ENCODE measurements at places on chromosomes 1 and 21. TPM values are rescaled to one million over a fixed set of nuclear protein-coding genes. Genes with fewer than 3 reads are reported as not detected.

Gene KCNQ4
- 1.1 TPM for polyA plus RNA-seq

Gene FAM72D
- 0.33 TPM for polyA plus RNA-seq

Gene PHTF1
- 4.5 TPM for polyA plus RNA-seq

Gene FCGR1A
- polyA plus RNA-seq: 7.4 TPM

Gene LCE3D
- polyA plus RNA-seq: not detected

Gene OPTC
- polyA plus RNA-seq: 0.08 TPM

Gene TAL1
- polyA plus RNA-seq: 4.1 TPM

DNA sequence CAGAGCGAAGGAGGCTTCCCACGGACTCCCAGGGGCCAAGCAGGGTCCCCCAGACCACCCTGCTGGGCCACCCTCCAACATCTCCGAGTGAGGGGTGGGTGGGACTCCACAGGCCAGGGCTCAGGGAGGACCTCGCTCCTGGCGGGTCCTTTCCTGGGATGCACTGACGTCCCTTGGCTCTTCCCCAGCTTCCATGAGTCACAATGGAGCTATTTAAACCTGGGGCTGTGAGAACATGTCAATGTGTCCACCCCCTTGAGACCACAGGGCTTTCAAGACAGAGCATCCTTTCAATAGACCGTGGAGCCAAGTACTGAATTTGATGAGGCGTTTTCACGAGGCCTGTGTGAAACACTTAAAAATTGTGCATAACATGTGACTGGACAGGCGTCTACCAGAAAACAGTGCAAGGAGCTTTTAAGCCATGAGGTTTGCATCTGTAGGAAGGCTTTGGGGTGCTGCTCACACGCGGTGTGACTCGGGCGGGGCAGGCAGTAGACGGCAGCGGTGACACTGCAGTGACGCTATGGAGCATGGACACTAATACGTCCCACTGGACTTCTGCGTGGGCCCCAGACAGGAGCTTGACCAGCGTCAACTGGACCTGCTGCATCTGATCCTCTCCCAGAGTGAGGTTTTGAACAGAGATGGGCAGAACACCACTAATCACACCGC, 24.1 kb upstream of the NPHP4 start:
- H3K4me1 ChIP-seq: no peaks in the 10 kb centered on the region

- H3K36me3 ChIP-seq: no peaks in the 10 kb centered on the region
- no peaks in the 10 kb centered on the region for H3K27me3 ChIP-seq
- H3K27ac ChIP-seq: no peak overlapping the region
- DNase-seq: no peak
- no peaks in the 10 kb centered on the region for H3K4me1 ChIP-seq
Measured at GRCh38 chr1:183769956-183770815, 34.7 kb upstream of the RGL1 start.

DNA sequence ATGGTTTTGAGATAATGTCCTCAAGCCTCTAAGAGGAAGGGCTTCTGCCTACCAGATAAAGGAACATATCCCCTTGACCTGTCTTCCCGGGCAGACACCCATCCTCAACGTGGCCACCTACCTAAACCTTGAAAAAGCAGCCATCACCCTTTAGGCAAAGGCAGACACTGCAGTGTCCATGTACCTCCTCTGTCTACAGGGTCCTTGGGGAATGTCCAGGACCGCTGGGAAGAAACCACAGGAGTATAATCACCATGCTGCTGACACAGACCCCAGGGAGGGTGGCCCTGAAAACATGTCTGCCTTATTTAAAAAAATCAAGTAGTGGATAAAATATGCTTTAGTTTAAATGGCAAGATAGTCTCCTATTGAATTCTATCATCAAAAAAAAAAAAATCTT, 16.6 kb downstream of the BCAR3 start:
- no peaks in the 10 kb centered on the region for H3K27me3 ChIP-seq
- H3K36me3 ChIP-seq: no peaks in the 10 kb centered on the region
- no peak for DNase-seq
- H3K27ac ChIP-seq: peak overlapping the region; percentile 60
- no peak overlapping the region for H3K4me3 ChIP-seq

- H3K36me3 ChIP-seq: no peaks in the 10 kb centered on the region
- no peak overlapping the region for H3K4me3 ChIP-seq
- H3K27ac ChIP-seq: no peak overlapping the region
- no peaks in the 10 kb centered on the region for H3K4me1 ChIP-seq
- no peaks in the 10 kb centered on the region for H3K27me3 ChIP-seq
- DNase-seq: no peak
Measured at GRCh38 chr21:25457411-25457810, 149.9 kb downstream of the MRPL39 start.

- H3K4me1 ChIP-seq: no peaks in the 10 kb centered on the region
- H3K27ac ChIP-seq: no peak overlapping the region
- H3K36me3 ChIP-seq: no peaks in the 10 kb centered on the region
- H3K27me3 ChIP-seq: no peaks in the 10 kb centered on the region
- DNase-seq: no peak
Measured at GRCh38 chr1:152777510-152778137, 2.7 kb downstream of the LCE1F start.

- no peak overlapping the region for H3K27ac ChIP-seq
- no peaks in the 10 kb centered on the region for H3K27me3 ChIP-seq
- DNase-seq: no peak
- peaks cover 4% of the 10 kb centered on the region for H3K4me1 ChIP-seq
- no peaks in the 10 kb centered on the region for H3K36me3 ChIP-seq
- H3K4me3 ChIP-seq: no peak overlapping the region
Measured at GRCh38 chr1:24107462-24108138, 4.3 kb downstream of the MYOM3 start.

GRCh38 chr1:238324211-238324864, 433.6 kb upstream of the ZP4 start:
- no peak overlapping the region for H3K27ac ChIP-seq
- H3K4me1 ChIP-seq: no peaks in the 10 kb centered on the region
- no peaks in the 10 kb centered on the region for H3K27me3 ChIP-seq
- no peak overlapping the region for H3K4me3 ChIP-seq
- no peaks in the 10 kb centered on the region for H3K36me3 ChIP-seq

DNA sequence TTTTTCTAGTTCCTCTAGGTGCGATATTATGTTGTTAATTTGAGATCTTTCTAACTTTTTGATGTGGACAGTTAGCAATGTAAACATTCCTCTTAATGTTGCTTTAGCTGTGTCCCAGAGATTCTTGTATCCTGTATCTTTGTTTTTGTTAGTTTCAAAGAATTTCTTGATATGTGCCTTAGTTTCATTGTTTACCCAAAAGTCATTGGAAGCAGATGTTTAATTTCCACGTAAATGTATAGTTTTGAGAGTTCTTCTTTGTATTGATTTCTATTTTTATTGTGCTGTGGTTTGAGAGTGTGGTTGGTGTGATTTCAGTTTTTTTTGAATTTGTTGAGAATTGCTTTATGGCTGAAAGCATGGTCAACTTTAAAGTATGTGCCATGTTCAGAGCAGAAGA, 319.4 kb downstream of the PTBP2 start:
- H3K27ac ChIP-seq: no peak overlapping the region
- H3K27me3 ChIP-seq: no peaks in the 10 kb centered on the region
- no peak for DNase-seq
- H3K36me3 ChIP-seq: no peaks in the 10 kb centered on the region
- H3K4me3 ChIP-seq: no peak overlapping the region

DNA sequence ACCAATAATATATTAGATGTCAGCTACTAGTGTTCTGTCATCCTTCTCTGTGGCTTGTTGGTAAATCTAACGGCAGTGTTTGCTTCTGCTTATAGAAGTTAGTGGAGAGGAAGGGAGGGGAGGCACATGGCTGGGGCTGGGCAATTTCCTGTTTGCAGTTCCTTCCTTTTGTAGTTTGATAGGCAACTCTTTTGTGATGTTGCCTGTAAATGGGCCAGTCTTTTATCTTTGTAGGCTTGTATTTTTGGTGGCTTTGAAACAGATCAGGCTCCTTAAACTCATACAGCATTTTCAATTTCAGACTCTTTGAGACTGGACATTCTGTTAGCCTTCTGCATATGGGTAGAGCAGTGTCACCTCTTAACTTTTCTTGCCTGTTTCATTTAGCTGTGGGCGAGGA, 48.1 kb downstream of the CDC14A start:
- H3K4me3 ChIP-seq: no peak overlapping the region
- no peak for DNase-seq
- H3K27me3 ChIP-seq: no peaks in the 10 kb centered on the region
- no peaks in the 10 kb centered on the region for H3K36me3 ChIP-seq
- no peak overlapping the region for H3K27ac ChIP-seq
- no peaks in the 10 kb centered on the region for H3K4me1 ChIP-seq

DNA sequence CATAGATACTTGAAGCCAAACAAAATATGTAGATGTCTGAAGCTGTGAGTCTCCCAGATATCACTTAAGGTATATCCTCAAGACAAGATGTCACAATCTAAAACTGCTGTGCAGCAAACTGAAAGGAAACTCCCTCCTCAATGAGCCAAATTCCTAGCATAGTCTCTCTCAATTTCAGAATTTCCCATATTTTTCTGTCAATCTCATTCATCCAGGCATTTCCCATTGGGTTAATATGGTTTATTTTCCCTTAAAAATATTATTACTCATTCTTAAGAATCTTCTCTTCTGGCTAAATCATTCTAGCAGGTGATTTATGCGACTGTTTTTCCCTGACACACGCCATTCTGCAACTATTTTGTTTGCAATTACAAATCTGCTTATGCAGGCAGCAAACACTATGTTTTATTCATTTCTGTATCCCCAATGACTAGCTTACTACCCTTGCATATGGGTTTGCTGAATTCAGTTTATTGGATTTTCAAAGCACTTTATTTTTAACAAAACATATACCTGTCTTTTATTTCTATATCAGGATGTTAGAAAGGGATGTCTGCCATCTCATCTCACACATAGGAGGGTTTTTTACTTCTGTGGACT, 69.9 kb downstream of the TNFSF4 start:
- H3K27me3 ChIP-seq: no peaks in the 10 kb centered on the region
- no peak overlapping the region for H3K27ac ChIP-seq
- DNase-seq: no peak

- H3K27ac ChIP-seq: no peak overlapping the region
- no peak overlapping the region for H3K4me3 ChIP-seq
- H3K36me3 ChIP-seq: no peaks in the 10 kb centered on the region
- H3K4me1 ChIP-seq: peaks cover 2% of the 10 kb centered on the region
- H3K27me3 ChIP-seq: no peaks in the 10 kb centered on the region
Measured at GRCh38 chr1:168903237-168903830, 174.3 kb upstream of the DPT start.

DNA sequence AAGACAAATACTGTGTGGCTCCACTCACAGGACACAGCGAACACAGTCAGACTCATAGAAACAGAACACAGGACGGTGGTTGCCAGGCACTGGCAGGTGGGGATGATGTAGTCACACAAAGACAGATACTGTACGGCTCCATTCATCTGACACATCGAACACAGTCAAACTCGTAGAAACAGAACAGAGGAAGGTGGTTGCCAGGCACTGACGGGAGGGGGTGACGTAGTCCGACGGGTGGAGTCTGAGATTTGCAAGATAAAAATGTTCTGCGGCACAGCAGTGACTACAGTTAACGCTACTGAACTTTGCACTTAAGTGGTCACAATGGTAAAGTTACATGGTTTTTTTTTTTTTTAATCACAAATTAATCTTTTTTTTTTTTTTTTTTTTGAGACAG, 18.7 kb downstream of the C21orf58 start:
- H3K4me1 ChIP-seq: no peaks in the 10 kb centered on the region
- H3K4me3 ChIP-seq: no peak overlapping the region
- no peak overlapping the region for H3K27ac ChIP-seq

GRCh38 chr1:111577814-111578213, 41.8 kb upstream of the RAP1A start:
- no peak for DNase-seq
- no peak overlapping the region for H3K27ac ChIP-seq
- no peak overlapping the region for H3K4me3 ChIP-seq
- H3K4me1 ChIP-seq: peaks cover 1% of the 10 kb centered on the region
- H3K27me3 ChIP-seq: no peaks in the 10 kb centered on the region

DNA sequence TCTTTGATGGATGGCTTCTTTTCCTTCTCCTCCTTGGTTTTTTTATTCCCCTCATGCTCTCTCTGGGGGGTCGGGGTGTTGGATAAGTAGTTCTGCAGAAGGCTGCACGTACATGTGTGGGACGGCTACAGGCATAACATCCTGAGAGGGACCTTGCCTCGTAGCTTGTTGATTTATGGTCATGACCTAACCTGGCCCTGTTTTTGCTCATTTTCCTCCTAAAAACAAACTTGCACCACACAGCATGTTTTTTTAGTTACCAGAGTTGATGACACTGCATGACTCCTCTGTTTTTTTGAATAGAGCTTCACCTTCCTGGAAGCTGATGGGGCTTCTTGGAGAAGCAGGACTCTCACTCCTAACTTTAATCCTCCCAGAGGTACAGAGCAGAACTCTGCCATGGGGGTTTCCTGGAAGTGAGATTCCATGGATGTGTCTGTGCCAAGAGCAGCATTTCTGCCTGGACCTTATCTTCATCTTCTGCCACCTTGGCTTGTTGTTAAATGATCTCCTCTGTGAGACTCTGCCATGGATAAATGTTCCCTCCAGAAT, 114.7 kb downstream of the PAPPA2 start:
- H3K4me1 ChIP-seq: no peaks in the 10 kb centered on the region
- no peak for DNase-seq
- no peaks in the 10 kb centered on the region for H3K36me3 ChIP-seq

- DNase-seq: no peak
- no peaks in the 10 kb centered on the region for H3K36me3 ChIP-seq
- no peak overlapping the region for H3K4me3 ChIP-seq
- no peak overlapping the region for H3K27ac ChIP-seq
- H3K4me1 ChIP-seq: peaks cover 3% of the 10 kb centered on the region
Measured at GRCh38 chr1:182292193-182292741, 99.3 kb downstream of the GLUL start.

GRCh38 chr1:32197837-32198236, 2.6 kb upstream of the CCDC28B start:
- no peaks in the 10 kb centered on the region for H3K27me3 ChIP-seq
- H3K36me3 ChIP-seq: no peaks in the 10 kb centered on the region
- peaks cover 12% of the 10 kb centered on the region for H3K4me1 ChIP-seq
- no peak for DNase-seq

DNA sequence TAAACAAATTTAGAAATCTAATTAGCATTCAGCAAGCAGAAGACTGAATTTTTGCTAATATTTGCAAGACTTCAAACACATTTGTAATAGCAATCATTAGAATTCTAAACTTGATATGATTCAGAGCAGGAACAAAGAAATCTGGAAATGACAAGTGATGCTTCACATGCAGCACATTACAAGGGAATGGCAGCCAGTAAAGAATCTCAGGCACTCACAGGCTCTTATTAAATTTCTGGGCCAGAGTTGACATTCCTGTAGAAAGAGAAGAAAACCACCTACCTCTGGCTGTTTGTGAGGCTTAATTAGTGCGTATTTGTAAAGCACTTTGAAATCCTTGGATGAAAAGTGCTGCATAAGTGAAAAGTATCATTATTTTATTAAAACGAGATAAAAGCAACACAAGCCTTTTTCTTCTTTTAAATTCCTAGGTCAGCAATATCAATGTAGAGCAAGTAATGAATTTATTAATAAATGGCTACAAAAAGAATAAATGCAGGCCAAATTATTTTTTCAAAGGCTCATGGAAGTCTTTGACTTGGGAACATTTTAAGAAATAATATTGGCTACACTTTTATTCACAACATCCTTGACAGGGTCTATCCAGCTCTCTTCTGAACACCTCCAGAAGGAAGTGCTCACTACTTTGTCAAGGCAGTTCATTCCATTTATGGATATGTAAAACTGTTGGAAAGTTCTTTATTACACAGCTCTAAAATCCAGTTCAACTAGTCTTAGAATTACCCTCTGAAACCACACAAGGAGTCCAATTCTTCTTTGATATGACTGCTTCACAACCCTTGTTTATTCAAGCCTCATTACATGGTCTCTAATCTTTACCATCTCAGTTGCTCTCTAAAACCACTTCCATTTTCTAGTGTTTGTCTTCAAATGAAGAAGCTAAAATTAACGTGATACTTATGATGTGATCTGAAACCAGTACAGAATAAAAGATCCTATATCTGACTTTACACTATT, 32.1 kb upstream of the SCYL3 start:
- no peaks in the 10 kb centered on the region for H3K36me3 ChIP-seq
- no peak for DNase-seq
- H3K4me1 ChIP-seq: no peaks in the 10 kb centered on the region
- H3K27ac ChIP-seq: no peak overlapping the region
- H3K27me3 ChIP-seq: no peaks in the 10 kb centered on the region

Data from ovary (tissue), 10 donors.